ENCODE measurements at places on chromosomes 7 and 10.

DNA sequence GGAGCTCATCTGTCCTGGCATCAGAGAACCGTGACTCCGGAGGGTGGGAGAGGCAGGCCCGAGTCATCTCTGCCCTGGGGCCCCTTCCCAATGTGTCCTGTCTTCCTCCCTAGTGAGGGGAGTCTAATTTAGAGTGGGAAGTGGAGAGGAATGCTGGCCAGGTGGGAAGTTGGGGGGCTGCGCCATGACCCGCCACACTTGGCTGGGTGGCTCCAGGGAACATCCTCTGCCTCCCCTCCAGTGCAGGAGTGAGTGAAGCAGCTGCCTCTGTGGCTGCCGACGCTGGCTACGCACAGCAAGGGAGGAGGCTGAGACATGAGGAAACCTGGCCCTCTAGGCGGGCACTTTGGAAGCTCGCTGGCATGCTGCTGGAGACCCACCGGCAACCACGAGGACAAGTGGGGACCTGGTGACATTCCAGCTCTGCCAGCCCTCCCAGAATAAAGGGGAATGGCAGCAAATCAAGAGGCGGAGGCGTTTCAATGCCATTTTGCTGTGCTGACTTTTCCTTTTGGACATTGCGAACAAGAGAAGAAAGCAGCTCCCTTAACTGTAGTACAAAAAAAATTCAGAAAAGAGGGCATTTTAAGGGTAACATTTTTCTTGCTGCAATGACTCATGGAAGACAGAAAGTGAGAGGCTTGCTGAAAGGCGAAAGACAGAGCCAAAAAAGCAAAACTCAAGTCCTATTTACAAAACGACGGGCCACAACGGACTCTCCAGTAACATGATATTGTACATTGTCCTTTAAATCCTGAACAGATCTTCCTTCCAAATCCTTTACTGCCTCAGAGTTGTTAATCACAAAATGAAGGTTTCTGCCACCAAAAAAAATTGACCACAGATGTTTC lies 121.2 kb upstream of the PITRM1 start:
- DNase-seq = no peak

- DNase-seq = no peak
These were observed 672 bp downstream of the LFNG start for GRCh38 chr7:2520131-2520760.

- no peak for DNase-seq
These were observed 6.8 kb upstream of the MYOZ1 start for GRCh38 chr10:73647875-73648651.

DNA sequence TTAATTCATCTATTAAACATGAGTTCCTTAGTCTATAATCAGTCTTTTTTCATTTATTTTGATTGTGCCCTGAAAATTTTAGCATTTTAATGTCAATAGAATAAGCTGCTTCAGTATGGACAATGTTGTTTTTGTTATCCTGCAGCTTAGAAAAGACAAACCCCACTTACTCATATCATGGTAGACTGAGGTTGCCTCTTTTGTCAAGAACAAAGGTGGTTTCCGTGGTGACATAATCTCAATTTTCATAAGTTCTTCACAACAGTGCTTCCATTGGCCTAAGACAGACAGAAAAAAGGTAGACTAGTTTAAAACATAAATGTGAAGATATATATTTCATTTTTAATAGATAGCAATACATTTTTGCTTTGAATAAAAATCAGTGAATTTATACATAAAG lies 69.1 kb downstream of the RTKN2 start:
- DNase-seq = no peak

- no peak for DNase-seq
These were observed 266.3 kb downstream of the AHR start for GRCh38 chr7:17564678-17565212.

GRCh38 chr7:1601956-1602355 lies 32.1 kb upstream of the PSMG3 start:
- DNase-seq = no peak

GRCh38 chr10:44935201-44935965 lies 24.2 kb upstream of the RASSF4 start:
- no peak for DNase-seq
